Stimulated activated CD8-positive, alpha-beta memory T cell treated with anti-CD3 and anti-CD28 coated beads, Interleukin-4, amount 100 ng/mL, for 1 hour (primary cell): ENCODE measurements at places on chromosomes 7 and 10.

DNA sequence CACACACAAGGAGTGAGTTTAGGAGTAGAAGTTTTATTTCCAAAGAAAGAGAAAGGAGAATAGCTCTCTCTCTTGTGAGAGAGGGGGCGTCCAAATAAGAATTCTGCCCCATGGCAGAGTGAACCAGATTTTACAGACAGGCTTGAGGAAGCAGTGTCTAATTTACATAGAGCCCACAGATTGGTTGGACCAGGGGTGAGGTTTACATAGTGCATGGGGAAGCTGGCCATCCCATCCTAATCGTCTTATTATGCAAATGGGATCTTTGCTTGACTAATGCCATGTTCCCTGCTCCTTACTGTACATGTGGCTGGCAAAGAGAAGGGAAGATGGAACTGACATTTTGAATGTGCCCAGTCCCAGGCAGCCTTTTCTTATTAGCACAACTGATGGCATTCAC, 60.0 kb upstream of the ACSM6 start:
- DNase-seq, result no peak

DNA sequence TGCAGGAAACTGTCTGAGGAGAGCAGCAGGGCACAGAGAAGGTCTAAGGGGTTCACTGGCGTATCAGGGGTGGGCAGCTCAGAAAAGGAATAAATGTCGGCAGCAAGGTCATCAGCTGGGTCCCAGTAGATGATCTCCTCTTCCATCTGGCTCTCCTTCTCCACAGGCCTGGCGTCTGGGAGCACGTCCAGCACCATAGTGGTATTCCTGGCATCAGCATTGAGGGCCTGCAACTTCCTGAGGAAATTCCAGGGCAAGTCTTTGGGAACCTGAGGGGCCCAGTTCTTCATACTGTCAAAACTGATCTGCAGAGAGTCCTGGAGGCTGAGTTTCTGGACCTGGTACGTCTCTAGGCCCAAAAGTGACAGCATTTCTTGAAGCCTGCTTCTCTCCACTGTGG, 9.6 kb upstream of the MRPS24 start:
- no peak for DNase-seq

DNA sequence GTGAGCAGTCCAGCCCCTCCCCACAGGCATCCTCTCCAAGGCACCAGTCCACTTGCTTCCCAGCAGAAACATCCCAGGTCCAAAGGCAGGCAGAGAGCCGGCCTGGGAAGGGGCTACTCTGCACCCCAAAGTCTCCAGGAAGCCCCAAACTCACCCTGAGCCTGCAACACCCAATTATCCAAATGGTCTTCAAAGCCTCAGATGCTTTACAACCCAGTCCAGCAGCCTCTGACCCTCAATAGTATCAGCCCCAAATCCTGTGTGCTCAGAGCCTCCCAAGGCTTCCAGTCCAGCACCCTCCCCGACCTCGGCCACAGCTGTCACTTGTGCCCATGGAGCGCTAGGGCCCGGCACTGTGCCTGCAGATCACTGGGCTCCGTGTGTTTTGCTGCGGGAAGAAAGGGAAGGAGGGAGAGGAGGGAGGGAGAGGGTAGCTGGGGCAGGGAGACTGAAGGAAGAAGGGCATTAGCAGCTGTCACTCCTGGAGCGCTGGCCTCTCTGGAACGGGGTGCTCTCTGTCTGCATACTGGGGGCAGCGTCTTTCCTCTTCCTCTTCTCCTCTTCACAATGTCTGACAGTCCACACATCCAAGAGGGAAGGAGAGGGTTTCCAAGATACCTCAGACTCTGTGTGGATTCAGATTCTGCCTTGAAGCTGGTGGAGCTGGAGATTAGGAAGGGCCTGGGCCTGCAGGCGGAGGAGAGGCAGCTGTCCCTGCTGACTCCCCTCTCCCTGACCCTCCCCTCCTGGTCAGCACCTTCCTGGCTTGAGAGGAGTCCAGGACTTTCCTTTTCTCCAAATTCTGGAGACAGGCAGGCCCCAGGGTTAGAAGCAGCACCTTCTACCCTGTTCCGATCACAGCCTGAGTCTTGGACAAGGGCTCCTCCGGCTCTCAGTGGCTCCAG, 13.2 kb downstream of the CALML5 start:
- no peak for DNase-seq

DNA sequence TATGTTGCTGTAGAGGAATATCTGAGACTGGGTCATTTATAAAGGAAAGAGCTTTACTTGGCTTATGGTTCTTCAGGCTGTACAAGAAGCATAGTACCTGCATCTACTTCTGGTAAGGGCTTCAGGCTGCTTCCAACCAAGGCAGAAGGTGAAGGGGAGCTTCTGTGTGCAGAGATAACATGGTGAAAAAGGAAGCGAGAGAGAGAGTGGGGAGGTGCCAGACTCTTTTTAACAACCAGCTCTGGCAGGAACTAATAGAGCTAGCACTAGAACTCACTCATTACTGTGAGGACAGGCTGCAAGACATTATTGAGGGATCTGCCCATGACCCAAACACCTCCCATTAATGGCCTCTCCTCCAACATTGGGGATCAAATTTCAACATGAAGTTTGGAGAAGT, 94.5 kb downstream of the KIF20B start:
- no peak for DNase-seq

- DNase-seq, result no peak
Observed at GRCh38 chr7:133115596-133115995, 33.7 kb upstream of the CHCHD3 start.

DNA sequence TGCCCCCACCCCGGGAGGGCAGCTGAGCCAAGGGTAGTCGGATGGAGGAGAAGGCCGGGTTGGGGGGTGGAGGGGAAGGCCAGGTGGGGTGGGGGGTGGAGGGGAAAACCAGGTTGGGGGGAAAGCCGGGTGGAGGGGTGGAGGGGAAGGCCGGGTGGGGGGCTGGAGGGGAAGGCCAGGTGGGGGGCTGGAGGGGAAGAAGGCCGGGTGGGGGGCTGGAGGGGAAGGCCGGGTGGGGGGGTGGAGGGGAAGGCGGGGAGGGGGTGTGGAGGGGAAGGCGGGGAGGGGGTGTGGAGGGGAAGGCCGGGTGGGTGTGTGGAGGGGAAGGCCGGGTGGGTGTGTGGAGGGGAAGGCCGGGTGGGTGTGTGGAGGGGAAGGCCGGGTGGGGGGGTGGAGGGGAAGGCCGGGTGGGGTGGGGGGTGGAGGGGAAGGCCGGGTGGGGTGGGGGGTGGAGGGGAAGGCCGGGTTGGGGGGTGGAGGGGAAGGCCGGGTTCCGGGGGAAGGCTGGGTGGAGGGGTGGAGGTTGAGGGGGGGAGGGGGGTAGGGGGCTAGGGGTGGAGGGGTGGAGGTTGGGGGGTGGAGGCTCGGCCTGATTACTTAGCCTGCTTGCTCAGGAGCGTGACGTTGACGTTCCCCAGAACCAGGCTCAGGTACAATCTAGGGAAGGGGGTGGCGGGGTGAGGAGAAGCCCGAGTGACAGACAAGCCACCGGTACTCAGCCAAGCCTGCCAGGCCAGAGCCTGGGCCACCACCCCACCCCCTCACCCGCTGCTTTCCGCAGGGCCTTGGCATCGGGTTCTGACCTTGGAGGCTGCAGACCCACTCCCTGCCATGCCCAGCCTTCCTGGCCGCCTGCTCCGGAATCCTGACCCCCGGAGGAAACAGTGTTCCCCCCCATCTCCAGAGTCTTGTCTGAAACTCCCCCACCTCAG, 5.6 kb downstream of the TMEM120A start:
- DNase-seq, result no peak

GRCh38 chr7:50304129-50304910, at the start of gene IKZF1:
IKZF1 (plus strand) TSS chr7:50304716; CDS start chr7:50319062, 14,346 bp downstream.
- DNase-seq, result no peak

DNA sequence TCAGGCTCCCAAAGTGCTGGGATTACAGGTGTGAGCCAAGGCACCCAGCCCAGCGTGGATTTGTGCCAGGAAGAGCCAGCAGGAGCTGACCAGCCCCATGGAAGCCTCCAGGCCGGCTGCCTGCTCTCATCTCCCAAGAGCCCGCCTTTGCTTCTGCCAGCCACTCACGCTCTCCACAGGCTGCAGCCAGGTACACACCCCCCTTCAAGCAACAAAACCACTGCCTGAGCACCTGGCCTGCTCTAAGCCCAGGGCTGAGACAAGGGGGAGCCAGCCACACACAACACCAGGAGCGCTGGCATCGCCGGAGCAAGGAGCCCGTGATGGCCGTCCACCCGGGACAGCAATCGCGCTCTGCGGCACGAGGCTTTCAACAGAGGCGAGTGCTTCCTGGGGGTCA, 34.5 kb downstream of the MAD1L1 start:
- DNase-seq, result no peak

- no peak for DNase-seq
Observed at GRCh38 chr7:82330706-82331215, 112.8 kb downstream of the CACNA2D1 start.

GRCh38 chr10:27440478-27440877, 63.6 kb upstream of the RAB18 start:
- no peak for DNase-seq

- no peak for DNase-seq
Observed at GRCh38 chr10:16752099-16752498, 65.1 kb downstream of the RSU1 start.

- no peak for DNase-seq
Observed at GRCh38 chr7:104878577-104878976, 135.4 kb upstream of the KMT2E start.

GRCh38 chr7:21450941-21451340, 23.1 kb downstream of the SP4 start:
- no peak for DNase-seq
